ENCODE measurements at places on chromosomes 5 and 9.

DNA sequence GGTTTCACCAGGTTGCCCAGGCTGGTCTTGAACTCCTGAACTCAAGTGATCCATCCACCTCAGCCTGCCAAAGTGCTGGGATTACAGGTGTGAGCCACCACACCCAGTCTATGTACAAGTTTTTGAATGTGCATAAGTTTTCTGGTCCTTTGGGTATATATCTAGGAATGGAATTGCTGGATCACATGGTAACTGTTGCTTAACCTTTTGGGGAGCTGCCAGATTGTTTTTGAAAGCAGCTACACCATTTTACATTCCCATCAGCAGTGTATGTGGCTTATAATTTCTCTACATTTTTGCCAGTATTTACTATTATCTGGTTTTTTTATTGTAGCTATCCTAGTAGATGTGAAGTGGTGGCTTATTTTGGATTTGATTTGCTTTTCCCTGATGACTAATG is 8.9 kb upstream of the LNPEP start:
- no peak for DNase-seq

DNA sequence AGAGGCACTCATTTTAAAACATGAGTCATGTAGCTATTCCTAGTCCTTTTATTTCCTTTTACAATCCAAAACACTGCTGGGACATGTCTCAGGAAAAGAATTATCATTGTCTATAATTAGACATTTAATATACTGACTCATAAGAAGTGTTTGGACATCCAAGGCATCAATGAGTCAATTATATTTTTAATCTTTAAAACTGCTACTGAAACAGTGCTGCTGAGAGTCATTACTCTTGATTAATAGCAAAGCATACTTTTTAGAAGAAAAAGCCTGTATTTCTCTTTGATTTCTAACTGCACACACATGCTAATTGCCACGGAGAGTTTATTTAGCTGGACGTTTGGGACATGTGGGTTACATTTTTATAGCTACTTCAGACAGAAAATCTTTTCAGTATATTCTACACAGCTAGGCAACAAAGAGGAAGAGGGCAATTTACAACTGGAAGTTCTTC is 1249.0 kb upstream of the CDH18 start:
- no peak for DNase-seq

GRCh38 chr9:27078685-27079084 is 30.3 kb upstream of the TEK start:
- no peak for DNase-seq

DNA sequence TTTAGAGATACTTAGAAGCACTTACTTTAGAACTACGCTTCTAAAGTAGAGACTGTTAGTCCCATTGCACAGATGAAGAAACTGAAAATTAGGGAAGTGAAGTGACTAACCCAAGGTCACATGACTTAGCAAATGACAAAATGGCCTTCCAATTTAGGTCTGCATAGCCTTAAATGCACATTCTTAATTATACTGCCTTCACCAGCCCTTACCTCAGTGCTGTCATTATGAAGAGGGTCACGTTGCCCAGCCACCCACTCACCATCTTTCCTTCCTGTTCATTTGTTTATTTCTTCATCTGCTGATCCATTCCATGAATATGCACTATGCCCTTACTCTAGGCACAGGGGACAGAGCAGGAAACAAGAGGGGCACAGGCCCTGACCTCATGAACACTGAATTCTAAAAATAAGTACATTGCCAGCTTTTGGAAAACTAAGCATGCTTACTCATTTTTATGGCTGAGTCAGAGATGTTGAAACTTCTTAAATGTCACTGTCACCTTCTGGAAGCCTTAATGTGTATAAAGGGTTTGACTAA is 8.6 kb downstream of the HAVCR2 start:
- peak; percentile 81 for DNase-seq

- no peak for DNase-seq
Observed at GRCh38 chr9:93588641-93589609, 12.5 kb downstream of the PHF2 start.

DNA sequence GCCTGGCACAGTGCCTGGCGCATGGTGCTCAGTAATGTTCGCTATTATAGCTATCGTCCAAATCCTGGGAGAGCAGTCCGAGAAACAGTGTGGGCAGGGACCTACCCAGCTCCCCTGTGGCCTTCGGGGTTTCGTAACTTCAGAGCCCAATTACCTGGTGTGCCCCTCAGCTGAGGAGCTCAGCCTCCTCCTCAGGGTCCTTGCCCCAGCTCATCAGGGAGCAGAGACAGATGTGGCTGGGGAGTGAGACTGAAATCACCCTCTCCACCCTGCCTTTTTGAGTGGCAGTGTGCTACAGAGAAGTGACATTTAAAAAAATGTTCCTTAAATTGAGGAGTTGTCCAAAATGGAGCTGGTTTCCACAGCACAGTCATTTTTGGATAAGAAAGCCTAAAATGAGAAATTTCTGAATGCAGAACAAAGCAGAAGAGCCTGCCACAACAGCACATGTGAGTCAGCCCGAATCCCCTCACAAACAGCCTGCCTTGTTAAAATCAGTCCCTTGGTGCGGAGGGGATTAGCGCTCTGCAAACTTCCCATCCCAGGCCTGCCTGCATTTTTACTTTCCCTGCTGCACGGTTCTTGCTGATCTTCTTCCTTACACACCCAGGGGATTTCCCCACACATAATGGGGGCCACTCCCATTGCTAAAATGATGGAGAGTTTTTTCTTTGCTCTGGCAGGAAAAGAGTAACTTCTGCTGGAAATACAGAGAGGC is 78.1 kb upstream of the PITX1 start:
- DNase-seq = no peak

DNA sequence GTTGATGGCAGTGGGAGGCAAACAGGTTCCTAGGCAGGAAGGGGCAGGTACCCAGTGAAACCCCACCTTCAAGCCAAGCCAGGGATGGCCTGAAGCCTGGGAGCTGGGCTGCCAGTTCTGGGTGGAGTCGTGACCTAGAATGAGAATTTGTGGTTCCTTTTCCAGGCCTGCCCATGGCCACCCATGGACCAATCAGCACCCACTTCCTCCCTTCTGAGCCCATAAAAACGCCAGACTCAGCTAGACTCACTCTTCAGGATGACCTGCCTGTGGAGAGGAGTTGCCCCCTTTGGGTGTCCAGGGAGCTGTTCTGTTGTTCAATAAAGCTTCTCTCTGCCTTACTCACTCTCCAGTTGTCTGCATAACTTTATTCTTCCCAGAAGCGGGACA is 144.0 kb upstream of the MRPS30 start:
- DNase-seq = no peak

DNA sequence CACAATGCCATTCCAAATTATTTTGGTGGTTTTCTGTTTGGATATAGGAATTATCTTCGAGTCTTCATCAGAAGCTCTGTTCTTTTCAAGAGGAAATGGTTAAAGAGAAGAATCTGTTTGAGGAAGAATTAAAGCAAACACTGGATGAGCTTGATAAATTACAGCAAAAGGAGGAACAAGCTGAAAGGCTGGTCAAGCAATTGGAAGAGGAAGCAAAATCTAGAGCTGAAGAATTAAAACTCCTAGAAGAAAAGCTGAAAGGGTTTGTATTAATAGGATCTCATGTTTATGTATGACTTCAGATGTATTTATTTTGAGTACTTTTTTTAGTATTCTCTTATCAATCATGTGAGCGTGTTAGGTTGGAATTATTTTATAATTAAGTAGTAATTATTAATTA is 15.0 kb downstream of the HMMR start:
- DNase-seq = no peak

DNA sequence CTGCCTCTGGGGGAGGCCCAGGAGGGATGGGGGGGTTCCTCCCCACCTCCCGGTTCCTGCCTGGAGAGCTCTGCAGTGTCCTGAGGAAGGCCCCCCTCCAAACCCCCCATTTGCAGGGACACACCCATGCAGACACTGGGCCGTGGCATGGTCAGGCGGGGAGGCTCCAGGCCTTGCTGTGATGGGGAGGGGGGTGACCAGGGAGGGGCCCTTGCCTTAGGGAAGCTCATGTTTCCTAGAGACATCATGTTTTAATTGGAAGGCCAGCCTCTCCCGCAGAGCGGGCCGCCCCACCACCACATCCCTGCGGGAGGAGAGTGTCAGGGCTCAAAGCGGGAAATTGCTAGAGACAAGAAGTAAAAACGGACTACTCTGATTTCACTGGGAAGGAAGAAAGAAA is 12.0 kb downstream of the PRRX2 start:
- no peak for DNase-seq

DNA sequence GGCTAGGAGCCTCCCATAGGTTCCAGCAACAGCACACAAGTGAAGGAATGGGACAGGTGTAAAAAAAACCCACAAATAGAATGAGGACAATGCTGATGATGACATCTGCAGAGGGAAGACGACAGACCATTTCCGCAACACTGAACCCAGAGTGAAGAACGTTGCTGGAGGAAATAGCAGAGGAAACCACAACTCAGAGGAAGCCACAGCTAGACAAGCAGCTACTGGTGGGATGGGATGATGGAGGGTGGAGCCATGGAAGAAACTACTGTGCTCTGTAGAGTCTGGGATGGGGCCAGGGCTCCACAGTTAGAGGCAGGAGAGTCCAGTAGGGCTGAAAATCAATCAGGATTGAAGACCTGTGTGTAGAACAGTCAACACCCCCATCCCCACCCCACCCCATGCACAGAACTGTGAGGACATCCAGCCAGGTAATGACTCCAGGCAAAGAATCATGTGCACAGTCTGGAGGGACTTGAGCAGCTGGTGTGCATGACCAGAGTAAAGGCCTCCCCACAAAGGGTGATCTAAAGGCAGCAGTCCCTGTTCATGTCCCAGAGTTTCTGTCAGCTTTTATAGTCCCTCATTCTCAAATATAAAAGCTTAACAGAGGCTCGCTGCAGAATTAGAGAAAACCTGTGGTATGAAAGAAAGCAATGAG is 65.2 kb upstream of the SPIN1 start:
- peak; percentile 90 for DNase-seq

DNA sequence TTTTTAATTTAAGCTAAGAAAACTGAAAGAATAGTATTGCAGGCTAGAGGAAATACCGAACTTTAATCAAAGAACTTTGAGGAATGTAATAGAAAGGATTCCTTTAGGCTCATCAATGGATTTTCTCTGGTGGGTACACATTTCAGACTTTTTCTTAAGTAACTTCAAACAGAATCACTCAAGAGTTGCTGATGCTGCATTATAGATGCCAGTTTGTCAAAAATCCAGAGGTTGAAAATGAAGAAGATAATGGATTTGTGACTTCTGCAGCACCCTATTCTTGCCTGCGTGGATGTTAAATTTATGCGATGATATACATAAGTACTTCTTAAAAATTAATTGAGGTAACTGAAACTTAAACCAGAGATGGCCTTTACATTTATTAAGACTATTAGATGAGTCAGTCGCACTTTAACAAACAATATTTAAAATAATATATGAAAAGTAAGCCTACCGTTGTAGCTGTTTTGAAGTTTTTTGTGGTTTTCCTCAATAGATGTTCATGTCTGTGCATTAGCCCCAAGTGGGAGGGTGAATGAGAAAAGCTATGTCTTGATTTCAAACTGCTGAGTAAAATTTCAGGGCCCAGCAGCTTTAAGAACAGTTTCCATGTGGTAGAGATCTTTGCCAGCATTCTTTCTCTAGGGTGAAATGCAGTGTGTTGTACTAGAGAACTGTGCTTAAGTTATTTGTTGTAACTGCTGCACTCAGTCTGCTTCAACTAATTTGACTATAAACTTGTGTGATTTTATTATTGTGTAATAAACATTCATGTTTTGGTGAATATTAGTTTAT is at the start of gene OGN:
Gene OGN, minus strand, starts transcription at position 537 of the 795 bp plus-strand sequence. CDS start 1,171 bp downstream, outside the sequence.
- DNase-seq = no peak

DNA sequence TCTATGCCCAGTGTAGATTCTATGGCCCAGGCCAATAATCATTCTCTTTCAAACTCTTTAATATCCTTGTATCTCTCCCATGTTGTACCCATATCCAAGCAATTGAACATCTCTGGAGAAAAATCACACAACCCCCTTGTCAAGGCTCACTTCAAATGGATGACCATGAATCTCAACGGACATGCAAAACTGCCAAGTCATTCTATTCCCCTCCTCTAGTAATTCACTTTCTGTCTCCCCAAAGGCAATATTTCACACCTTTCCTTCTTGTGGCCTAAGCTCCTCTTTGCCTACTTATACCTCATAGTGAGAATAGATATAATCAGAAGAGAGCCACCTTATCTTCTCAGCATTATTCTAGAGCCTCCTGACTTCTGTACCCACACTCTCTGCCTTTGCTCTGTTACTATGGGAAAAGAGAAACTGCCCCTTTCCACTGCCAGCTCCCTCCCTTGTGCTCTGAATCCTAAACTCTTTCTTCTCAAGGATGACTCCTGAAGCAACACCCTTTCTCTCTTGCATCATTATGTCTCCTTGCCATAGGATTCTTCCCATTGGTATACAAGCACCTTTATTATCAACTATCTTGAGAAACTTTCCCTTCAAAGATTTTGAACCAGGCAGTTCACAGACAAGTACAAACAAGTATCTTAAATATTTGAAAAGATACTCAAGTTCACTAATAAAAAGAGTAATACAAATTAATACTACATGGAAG is 66.1 kb downstream of the RPS23 start:
- no peak for DNase-seq
